GM23248 (cell line): ENCODE measurements at places on chromosomes 5 and 9. TPM values are rescaled to one million over a fixed set of nuclear protein-coding genes. Genes with fewer than 3 reads are reported as not detected.

GRCh38 chr9:111922324-111923013 lies 25.9 kb downstream of the UGCG start:
- H3K4me3 ChIP-seq: no peak overlapping the region
- DNase-seq: no peak
- H3K27me3 ChIP-seq: no peaks in the 10 kb centered on the region

- no peak overlapping the region for H3K4me3 ChIP-seq
- no peak overlapping the region for H3K27ac ChIP-seq
- DNase-seq: no peak
- peaks cover 8% of the 10 kb centered on the region for H3K4me1 ChIP-seq
- H3K36me3 ChIP-seq: no peaks in the 10 kb centered on the region
Measured at GRCh38 chr5:95626701-95627100, 6.8 kb downstream of the GPR150 start.

DNA sequence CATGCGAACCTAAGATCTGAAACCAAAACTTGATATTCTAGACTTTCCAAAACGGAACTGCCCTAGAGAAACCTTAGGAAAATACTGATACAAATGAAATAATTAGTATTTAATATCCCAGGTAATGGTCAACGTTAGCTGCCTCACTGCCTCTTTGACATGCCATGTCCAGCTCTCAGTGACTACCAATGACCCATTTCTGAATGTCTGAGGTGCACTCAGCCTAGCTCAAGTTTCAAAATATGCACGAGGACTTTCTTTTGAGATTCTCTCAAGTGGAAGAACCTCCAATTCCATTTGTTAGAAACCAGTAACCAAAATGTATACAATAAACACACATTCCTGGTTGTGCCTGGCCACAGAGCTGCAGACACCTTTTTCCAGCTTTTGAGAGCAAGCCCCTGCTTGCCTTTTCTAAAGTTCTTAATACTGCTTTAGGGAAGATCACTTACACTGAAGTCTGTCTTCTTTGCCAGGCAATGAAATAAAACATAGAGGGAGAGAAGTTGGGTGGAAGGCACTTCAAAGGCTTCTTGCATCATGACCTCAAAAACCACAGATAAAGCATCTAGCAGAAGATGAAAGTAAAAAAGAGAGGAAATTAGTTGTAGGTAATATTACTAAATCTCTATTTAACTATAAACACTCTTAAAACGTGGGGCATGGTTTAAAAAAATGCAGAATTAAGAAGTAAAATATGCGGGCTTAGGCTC lies 87.9 kb downstream of the MRPS27 start:
- peaks cover 33% of the 10 kb centered on the region for H3K4me1 ChIP-seq
- H3K4me3 ChIP-seq: no peak overlapping the region
- no peak for DNase-seq

LCN9 gene
- not detected in 2 replicates for total RNA-seq

TXN gene
- 223 and 251 TPM in 2 replicates for total RNA-seq

DNA sequence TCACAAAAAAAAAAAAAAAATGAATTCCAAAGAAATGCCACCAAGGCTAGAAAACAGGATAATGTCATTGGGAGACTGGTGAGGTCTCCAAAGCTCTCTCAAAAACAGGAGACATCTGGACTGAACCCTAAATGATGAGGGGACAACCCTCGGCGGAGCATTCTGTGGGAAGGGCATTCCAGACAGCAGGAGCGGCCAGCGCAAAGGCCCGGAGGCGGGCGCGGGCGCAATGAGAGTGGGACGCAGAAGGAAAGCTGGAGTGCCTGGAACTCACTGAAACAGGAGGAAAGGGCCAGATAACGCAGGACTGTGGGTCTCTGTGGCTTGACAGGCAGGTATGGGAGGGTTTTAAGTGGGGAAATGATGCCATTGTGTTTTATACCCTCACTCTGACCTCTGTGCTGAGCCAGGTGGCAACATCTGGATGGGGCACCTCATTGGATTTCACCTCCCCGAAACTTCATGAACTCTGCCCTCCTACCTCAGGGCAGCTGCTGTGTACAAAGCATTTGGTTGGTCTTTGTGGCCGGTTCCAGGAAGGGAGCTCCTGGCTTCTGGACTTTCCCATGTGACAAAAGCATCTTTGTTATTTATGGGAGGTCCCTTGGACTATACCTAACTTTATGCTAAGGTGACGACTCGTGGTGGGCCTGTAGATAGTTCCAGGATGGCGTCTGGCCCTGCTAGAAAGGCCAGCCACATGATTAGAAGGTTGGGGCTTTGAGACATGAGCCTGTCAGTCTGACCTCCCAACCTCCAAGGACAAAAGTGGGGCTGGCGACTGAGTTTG lies 11.5 kb upstream of the MAPK9 start:
- peaks cover 12% of the 10 kb centered on the region; the same call in 1 of the 2 replicates for H3K36me3 ChIP-seq
- H3K4me1 ChIP-seq: no peaks in the 10 kb centered on the region
- H3K27ac ChIP-seq: no peak overlapping the region
- no peak overlapping the region for H3K4me3 ChIP-seq

GABRA1 gene
- not detected in 2 replicates for total RNA-seq

EPB41L4A gene
- 0.11 and 1.8 TPM in 2 replicates for total RNA-seq

DNA sequence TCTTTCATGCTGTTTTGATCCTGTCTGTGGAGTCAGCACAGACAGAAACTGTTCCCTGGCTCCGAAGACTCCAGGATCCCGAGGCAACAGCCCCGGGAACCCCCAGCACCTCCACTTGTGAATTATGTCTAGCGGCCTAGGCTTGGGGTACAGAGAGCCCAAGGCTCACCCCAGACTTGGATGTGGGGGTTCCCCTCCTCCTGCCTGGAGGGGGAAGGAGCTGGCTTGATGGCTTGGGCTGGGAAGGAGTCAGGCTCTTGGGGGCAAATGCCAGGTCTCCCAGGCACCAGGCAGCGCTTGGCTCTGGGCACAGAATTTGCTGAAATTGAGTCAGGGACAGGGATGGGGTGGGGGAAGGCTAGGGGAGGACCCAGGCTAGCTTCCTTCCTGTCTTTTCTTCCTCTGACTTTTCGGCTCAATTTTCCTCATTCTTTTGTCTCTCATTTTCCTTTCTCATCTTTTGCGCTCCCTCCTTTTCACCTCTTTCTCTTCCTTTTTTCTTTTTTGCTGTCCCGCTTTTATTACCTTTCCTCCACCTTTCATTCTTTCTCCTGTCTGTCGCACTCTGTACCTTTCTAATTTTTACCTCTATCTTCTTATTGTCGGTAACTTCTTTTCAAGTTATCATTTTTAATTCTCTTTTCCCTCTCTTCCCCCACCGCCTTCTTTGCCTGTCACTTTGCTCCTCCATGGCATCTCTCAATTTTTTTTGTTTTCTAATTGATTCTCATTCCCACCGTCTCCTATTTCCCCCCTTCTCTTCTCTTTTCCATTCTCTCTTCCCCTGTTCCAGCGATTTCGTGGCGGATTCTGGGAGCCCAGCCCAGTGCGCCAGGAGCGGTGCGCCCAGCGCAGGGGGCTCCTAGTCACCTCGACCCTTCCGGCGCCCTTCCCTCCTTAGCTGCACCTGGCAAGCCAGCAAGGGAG lies 10.5 kb downstream of the MSX2 start:
- H3K36me3 ChIP-seq: no peaks in the 10 kb centered on the region
- H3K27ac ChIP-seq: no peak overlapping the region
- no peak for DNase-seq
- peaks cover 21% of the 10 kb centered on the region for H3K4me1 ChIP-seq
- peaks cover 43% of the 10 kb centered on the region for H3K27me3 ChIP-seq
